ENCODE measurements at places on chromosomes 5 and 9.
A peak's percentile ranks its signal among the peaks of the same experiment; 100 is the strongest.

DNA sequence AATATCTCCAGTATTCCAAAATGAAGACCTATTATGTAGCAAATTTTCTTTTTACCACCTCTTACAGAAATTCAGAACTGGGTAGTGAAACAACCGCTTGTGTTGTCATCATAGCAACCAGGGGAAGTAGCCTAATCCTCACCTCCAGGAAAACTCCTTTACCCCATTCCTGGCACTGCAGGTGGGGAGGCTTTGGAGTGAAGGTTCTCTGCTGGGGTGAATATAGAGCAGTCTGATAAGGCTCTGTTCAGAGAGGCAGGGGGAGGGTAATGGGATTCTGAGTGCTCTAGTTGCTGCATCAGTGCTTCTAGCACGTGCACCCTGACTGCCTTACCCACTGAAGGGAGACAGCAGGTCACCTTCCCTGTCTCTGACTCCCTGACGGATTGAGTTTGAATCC is 116.2 kb downstream of the MAN2A1 start:
- DNase-seq: no peak

- peak; percentile 22 for DNase-seq
These were observed 587 bp downstream of the MIER3 start for GRCh38 chr5:56951126-56951945.

DNA sequence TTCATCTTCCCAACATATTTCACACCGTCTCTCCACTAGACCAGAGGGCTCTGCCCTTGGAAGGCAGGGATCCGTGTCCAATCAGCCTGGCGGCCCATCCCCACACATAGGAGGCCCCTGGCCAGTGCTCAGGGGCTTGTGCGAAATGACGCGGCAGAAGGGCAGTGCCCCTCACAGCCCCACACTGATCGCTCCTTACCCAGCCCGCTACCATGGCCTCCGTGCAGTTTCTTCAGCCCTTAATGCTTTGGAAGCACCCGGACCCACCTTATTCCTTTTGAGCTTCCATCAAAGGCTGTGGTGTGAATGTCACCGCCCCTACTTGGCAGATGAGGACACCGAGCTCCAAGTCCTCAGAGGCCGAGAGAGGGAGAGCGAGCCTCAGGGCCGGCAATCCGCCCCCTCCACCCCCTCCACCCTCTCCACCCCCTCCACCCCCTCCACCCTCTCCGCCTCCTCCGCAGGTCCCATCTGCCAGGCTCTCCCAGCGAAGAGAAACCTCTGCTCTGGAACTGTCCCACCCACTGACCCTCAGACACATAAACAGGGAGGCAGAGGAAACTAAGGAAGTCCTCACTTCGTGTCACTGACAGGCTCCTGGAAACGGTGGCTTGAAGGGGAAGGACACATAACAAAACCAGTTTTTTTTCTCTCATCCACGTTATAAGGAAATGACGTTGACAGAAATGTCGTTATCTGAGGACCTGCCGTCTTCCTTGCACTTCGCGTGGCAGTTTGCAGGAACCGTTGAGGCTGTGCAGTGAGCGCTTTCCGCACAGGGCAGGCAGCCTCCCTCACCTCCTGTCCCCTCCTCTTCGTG is 13.9 kb downstream of the QSOX2 start:
- no peak for DNase-seq

- peak; percentile 9 for DNase-seq
These were observed 138.9 kb upstream of the CDKN2B start for GRCh38 chr9:22147813-22148527.

- no peak for DNase-seq
These were observed 264.5 kb upstream of the PRR16 start for GRCh38 chr5:120199559-120199958.

GRCh38 chr5:83396662-83397061 is 74.9 kb upstream of the VCAN start:
- no peak for DNase-seq

DNA sequence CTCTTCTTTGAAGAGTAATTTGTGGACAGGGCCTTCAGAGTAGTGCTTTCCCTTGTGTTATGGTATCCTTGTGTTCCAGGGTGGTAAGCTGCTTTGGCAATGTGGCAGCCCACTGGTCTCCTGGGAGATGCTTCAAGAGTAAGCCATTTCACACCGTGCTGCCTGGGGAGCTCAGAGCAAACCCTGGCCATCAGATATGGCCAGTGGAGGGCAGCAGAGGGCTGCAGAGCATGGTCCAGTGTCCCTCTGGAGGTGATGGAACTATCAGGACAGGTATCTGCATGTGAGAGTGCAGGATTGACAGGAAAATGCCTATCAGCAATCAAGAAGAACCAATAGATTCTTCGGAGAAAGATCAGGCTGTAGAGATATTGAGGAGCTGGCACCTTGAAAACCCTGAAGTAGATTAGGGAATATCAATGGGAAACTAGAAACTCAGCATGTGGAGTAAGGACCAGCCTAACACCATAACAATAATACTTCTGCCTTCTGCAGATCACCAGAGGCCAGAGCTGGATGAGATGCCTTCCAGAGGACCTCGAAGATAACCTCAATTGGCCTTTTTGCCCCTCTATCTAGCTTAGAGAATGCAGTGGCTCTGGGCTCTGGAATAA is 90.8 kb downstream of the PLPPR1 start:
- DNase-seq: peak; percentile 29

GRCh38 chr5:68661237-68661636 is 432.6 kb upstream of the SLC30A5 start:
- DNase-seq: peak; percentile 8
